Fibroblast of the aortic adventitia (primary cell): ENCODE measurements at places on chromosomes 16 and 17. TPM values are rescaled to one million over a fixed set of nuclear protein-coding genes. Genes with fewer than 3 reads are reported as not detected.

Gene CD300H
- total RNA-seq = not detected in 2 replicates

Gene STH
- not detected in 2 replicates for total RNA-seq

Gene MAPT
- 0.54 and 1.9 TPM in 2 replicates for total RNA-seq

Gene AIPL1
- 0.09 TPM in 1 of 2 replicates, not detected in the other for total RNA-seq

Gene TBX2
- 4.1 and 20.8 TPM in 2 replicates for total RNA-seq

Gene CBFA2T3
- total RNA-seq = not detected in 2 replicates

Gene DNAAF8
- total RNA-seq = 1.4 TPM in 1 of 2 replicates, not detected in the other

DNA sequence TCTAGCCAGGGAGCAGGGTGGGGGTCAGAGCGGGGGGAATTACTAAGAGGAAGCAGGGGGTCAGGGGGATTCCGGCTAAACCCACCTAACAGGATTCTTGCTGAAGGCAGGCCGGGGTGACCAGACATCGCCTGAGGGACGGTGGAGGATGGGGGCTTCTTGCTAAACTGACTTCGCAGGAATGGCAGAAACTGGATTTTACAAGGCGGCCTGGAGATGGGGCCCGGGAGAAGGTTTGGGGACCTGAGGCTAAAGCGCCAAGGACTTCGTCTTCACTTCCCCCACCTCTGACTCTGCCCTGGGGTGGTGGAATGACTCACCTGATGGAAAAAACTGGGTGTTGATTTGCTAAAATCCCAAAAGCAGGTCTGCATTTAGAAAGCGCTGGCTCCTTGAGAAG, 23.5 kb downstream of the LGALS3BP start:
- DNase-seq = no peak

DNA sequence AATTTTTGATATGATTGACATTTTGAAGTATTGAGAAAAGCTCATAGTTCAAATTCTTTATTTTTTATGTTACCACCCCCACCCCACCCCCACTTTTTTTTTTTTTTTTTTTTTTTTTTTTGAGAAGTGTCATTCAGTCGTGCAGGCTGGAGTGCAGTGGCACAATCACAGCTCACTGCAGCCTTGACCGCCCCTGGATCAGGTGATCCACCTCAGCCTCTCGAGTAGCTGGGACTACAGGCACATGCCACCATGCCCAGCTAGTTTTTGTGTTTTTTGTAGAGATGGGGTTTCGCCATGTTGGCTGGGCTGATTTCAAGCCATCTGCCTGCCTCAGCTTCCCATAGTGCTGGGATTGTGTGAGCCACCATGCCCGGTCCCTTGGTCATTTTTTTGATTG, 7.4 kb downstream of the TAF15 start:
- no peak for DNase-seq

DNA sequence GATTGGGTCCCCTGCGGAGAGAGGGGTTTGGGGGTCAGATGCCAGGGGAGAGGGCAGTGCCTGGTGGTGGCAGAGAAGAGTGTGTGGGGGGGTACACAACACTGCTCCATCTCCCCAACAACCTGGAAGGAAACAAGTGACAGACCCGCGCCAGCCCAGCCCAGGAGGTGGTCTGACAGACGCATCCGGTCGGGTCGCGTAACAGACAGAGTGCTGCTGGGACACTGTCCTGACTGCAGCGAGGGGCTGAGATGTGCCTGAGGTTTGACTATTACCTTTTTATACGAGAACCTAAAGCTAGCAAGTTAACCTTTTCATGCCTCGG, 16.2 kb downstream of the UNC13D start:
- no peak for DNase-seq

GRCh38 chr17:81641825-81642489, 5.0 kb downstream of the TSPAN10 start:
- peak; percentile 49 for DNase-seq

- peak; percentile 54 for DNase-seq
Observed at GRCh38 chr16:49644145-49644463, 211.8 kb downstream of the ZNF423 start.

DNA sequence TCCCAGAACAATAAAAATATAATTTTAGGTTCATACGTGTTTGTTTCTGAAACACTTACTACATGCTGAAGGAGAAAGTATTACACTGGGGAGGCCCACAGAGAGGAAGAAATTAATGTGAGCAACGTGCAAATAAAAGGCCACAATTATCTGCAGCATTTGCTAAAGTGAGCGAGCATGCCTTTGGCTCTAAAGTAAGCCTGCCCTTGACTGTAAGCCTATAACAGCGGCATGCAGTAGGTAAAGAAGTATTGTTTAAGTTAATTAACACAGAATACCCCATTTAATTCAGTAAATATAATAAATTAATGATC, 13.2 kb upstream of the COTL1 start:
- no peak for DNase-seq

DNA sequence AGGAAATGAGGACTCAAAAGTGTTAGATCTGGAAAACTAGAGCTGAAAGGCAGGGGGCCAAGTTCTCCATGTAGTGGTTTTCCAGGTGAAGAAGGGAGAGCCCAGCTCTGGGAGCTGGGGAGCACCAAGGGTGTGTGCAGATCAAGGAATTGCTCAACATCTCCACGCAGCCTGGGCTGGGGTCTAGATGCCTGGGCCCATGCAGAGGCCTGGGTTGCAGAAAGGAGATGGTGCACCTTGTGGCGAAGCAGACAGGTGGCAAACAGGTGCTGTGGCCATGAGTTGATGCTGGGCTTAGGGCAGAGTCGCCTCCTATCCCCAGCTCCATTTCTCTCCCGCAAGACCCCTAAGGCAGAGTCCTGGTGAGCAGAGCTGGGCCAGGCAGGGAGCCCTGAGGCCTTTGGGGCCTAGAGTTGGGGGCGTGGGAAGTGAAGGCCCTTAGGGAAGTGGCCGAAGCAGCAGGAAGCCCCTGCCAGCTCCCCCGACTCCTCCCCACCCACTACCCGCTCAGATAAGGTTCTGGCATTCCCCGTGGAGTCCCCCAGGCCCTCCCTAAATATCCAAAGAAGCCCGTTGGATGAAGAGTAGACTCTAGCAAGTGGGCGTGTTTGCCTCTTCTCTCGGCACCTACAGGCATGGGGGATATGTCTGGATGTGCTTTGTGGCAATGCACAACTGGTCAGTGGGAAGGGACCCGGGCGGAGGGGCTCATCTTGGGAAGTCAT, 777 bp downstream of the FOXN1 start:
- DNase-seq = no peak

DNA sequence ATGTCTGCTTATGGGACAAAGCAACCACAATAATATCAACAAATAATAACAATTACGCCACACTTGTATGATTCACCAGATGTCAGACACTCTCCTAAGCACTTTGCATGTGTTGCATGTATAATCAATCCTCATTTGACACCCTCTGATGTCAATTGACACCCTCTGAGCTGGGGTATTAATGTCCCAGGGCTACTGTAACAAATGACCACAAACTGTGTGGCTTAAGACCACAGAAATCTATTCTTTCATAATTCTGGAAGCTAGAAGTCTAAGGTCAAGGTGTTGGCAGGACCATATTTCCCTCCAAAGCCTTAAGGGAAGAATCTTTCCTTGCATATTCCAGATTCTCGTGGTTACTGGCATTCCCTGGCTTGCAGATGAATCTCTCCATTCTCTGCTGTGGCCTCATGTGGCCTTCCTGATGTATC, 112.7 kb downstream of the NPIPB5 start:
- DNase-seq = peak; percentile 29

DNA sequence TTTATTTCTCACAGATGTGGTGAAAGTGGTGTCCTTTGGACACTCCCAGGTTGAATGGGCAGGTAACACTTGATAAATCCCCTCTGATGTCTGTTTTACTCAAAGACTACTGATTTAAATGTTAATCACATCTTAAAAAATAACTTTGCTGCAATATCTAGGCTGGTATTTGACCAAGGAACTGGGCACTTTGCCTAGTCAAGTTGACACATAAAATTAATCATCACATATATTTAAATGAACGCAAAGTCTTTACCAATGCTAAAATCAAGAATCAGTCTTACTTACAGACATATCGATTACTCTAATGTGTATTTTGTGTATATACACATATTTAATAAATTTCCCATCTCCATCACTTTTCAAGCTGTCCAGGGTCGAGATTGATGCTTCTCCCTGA, 7.0 kb downstream of the MT2A start:
- peak; percentile 58 for DNase-seq

GRCh38 chr17:259341-259976, 78.0 kb upstream of the DOC2B start:
- DNase-seq = no peak

DNA sequence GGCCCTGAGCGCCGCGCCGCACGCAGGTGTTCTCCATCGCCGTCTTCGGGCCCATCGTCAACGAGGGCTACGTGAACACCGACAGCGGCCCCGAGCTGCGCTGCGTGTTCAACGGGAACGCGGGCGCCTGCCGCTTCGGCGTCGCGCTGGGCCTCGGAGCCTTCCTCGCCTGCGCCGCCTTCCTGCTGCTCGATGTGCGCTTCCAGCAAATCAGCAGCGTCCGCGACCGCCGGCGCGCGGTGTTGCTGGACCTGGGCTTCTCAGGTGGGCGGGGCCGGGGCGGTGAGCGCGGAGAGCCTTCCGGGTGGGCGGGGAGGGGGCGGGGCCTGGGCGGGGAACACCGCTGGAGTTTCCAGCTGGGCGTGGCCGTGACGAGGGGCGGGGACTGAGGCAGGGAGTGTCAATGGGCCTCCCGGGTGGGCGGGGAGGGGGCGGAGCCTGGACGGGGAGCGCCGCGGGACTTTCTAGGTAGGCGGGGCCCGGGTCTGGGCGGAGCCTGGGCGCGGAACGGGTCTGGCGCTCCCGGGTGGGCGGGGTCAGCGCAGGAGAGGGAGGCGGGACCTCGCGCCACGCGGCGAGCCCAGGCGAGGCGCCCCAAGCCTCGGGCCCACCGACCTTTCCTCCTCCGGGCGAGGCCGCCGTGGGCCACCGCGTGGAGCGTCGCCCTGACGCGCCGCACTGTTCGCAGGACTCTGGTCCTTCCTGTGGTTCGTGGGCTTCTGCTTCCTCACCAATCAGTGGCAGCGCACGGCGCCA, 2.4 kb downstream of the SYNGR3 start:
- DNase-seq = peak; percentile 88

DNA sequence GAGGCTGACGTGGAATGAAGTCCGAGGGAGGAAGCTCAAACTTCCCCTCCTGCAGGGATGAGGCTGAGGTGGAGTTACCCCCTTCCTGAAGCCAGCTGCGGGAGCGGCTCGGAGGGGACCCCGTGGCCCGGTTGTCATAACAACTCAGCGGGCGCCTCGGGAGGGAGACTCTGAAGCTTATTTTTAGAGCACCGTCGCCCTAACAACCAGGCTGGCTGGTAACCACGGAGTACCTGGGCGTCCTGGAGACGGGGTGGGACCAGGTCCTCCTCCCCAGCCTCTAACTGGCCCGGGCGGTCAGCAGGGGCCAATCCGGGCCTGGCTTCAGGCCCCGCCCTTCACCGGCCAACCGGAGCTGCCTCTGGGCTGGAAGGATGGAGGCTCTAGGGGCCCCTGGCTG, 27.7 kb downstream of the NECAB2 start:
- DNase-seq = no peak

- DNase-seq = peak; percentile 79
Observed at GRCh38 chr16:1812732-1813163, 13.9 kb downstream of the HAGH start.

DNA sequence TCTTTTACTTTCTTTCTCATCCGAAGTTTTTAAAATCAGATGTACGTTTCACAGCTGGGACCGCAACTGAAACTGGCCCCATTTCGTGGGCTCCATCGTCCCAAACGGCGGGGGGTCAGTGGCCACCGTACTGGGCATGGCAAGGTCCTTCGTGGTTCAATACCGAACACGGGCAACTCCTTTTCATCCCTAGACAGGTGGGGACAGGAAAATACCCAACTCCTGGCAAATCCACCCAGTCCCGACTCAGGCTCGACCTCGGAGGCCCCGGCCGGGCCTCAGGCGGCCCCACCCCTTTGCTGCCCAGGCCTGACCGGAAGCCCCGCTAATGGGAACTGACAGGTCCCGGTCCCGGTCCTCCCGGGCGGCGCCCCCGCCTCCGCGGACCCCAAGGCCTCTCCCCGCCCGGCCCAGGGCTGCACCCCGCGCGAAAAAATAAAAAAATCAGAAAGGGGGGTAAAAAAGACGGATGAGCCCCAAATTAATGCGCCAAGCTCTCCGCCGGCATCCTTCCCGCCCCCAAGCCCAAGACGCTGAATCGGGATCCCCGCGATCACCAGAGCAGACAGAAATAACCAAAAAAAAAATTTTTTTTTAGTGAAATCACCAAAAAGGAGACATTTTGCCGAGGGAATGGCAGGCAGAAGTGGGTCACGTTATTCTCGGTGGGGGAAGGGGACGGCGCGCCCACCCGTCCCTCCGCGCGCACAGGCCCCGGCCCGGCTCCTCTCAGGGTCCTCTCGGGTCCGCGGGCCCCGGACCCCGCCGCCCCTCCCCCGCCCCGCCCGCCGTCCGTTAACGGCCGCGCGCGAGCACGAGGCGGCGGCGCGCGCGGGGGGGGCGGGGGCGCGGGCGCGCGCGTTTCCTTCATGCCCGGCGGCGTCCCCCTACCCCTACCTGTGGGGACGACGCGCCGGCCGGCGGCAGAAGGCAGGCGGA, 562 bp downstream of the ZC3H7A start:
- DNase-seq = peak; percentile 53

- peak; percentile 79 for DNase-seq
Observed at GRCh38 chr17:40490289-40490853, 11.1 kb downstream of the TNS4 start.

- DNase-seq = peak; percentile 39
Observed at GRCh38 chr16:70646260-70647241, at the start of gene IL34. Gene IL34, plus strand, starts transcription at chr16:70646559. Its CDS starts 389 bp downstream, at chr16:70646948.
